Activated B cell treated with CpG ODN at 0.5 μM for 24 hours (primary cell): ENCODE measurements at places on chromosomes 6 and 20. TPM values are rescaled to one million over a fixed set of nuclear protein-coding genes. Genes with fewer than 3 reads are reported as not detected.

The WFDC5 gene
- total RNA-seq, result not detected in 2 replicates

GRCh38 chr20:61493798-61494305, 241.8 kb downstream of the CDH4 start:
- DNase-seq, result no peak

DNA sequence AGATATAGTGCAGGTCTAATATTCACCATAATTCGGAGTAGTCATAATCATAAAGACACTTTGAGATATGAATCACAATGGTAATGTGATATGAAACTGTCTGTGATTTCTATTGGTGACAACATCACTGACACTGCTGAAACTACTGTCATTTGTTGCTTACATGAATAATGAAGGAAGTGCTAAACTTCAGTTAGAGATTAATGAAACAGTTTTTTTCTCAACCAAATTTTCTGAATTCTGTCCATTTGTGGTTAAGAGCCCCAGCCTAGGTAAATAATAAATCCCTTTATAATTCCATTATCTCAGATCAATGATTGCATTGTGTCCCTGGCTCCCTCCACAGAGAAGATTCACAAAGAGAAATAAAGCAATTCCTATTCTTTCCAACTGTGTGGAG, 122.6 kb downstream of the HIVEP2 start:
- DNase-seq, result no peak

- DNase-seq, result no peak
Observed at GRCh38 chr6:104995989-104996617, 39.2 kb downstream of the LIN28B start.

- DNase-seq, result no peak
Observed at GRCh38 chr6:51129043-51129442, 310.4 kb downstream of the TFAP2B start.

DNA sequence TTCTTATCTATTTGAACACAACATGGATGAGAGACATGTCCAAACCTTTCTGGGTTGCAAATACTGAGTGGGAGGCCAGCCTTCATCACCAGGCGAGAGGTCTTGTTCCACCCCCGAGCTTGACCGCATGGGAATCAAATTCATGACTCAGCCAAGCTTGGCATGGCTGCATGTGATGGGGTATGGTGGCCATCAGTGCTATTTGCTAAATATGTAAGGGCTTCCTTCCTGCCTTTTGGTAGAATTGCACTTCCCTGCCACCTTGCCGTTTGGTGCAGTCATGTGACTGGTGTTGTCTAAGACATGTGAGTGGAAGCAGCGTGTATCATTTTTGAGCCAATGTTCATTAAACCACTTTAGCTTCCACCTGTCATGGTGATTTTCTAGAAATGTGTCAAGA, 508.9 kb upstream of the SULF2 start:
- DNase-seq, result no peak

DNA sequence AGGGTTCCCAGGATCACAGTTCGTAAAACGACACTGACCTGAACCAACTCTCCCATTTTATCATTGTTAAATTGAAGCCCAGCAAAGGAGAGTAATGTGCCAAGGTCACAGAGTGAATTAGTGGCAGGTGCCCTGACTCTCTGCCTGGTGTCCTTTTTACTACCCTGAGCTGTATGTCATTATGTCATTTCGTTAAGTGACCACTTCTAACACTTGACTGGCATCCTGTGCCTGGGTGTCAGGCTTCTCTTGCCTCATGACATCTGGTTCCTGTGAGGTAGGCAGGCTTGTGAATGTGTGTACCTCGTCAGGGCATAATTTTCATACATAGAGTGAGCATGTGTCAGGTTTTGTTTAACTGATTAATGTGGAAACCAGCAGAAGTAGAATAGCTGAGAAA, 48.6 kb downstream of the RALY start:
- DNase-seq, result no peak
